Cardiac septum (tissue), 1 donor: ENCODE measurements at places on chromosomes 2 and 18. TPM values are rescaled to one million over a fixed set of nuclear protein-coding genes. Genes with fewer than 3 reads are reported as not detected.

GRCh38 chr2:60661073-60661738, 94.9 kb upstream of the PAPOLG start:
- DNase-seq, result no peak

DLGAP1 gene
- total RNA-seq, result 6.5 TPM

INPP5D gene
- 6.2 TPM for total RNA-seq

TNS1 gene
- total RNA-seq, result 870 TPM

GRCh38 chr2:12119841-12120240, 373.4 kb downstream of the LPIN1 start:
- no peak for DNase-seq

PLCL1 gene
- 82.5 TPM for total RNA-seq

- DNase-seq, result no peak
These were observed 18.5 kb downstream of the RRM2 start for GRCh38 chr2:10140841-10141610.

DNA sequence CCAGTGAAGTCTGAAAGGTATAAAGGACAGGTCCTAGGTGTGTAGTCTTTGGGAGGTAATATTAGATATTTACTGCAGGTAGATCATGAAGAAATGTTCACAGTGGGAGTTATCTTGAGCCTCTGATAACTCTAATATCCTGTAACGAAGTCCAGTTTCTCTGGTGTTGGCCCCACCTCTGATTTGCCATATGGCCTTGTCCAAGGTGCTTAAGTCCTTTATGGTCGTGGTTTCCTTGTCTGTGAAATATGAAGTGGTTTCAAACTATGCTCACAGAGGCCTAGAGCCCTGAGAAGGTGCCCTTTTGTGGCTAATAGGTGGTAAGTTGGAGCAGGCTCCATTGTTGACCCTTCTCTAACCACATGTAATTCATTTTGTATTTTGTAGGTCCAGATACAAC, 190.7 kb downstream of the ICOS start:
- DNase-seq, result no peak

SP110 gene
- total RNA-seq, result 10.0 TPM

DNA sequence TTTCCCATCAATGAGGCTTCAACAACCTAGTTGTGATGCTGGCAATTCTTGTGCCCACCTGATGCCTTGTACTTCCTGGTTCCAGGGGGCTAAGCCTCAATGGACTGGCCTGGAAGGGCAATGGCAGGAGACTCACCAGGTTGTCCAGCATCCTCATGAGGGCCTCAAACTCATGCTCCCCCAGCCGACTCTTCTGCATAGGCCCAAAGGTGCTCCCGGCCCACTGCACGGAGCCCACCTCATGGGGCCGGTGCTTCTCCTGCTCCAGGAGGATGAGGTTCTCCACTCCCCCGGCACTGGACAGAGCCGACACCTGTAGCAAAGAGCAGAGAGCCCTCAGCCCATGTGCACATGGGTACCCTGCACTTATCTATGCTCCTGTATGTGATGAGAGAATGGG, 84.5 kb downstream of the ADD2 start:
- no peak for DNase-seq

GRCh38 chr2:20449501-20450200, 2.8 kb downstream of the RHOB start:
- no peak for DNase-seq

CDH7 gene
- total RNA-seq, result 0.30 TPM

TFCP2L1 gene
- 0.03 TPM for total RNA-seq

ABCG8 gene
- total RNA-seq, result not detected

DNA sequence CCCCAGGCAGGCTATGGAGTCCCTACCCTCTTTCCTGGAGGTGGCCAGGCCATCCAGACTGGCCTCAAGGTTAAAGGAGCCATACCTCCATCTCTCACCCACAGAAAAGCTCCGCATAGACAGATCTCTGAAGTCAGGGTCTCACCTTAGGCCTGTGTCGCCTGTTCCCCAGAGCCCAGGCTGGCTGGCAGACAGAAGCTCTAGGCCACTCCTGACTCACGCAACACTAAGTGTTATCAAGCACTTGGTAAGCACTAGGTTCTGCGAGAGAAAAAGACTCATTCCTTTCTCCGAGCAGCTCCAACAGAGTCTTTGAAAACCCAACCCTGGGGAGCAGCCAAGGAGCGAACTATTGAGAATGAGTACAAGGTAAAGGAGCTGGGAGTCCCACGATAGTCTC, 6.1 kb downstream of the SMAD7 start:
- DNase-seq, result no peak

DNA sequence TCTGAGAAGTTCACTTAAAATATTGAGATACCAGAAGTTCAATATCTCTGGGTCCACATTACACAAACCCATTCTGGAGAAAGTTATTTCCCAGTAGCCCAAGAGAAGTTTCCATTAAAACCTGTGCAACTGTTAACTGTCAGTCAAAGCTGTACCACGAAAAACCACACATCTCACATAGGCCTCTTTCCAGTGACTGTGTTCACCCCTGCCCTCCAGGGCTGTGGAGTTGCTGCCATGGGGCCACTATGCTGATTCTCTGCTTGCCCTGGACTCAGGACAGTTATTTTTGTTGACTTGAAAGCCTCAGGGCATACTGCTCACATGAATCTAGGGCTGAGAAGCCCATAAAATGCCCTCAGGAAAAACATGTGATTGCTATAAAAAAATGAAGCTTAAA, 153.8 kb downstream of the PIEZO2 start:
- DNase-seq, result no peak

MATN3 gene
- total RNA-seq, result 0.11 TPM

FHL2 gene
- 467 TPM for total RNA-seq

DNA sequence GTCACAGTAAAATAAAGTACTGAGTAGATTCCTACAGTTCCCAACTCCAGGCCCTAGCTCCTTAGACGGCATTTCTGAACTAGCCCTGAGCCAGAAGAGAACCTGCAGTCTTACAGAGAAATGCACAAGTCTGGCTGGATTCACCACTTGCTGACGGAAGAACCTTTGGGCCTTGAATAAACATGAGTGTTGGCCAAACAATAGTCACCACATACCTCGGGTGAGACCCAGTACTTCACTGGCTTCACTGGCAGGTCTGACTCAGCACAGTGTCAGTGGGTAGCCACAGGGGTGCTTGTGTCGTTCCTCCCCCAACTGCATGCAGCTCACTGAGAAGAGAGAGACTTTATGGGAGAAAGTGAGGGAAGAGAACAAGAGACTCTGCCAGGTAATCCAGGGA, 88.9 kb downstream of the TMEM185B start:
- DNase-seq, result no peak

GRCh38 chr2:223465793-223466192, 136.4 kb downstream of the SCG2 start:
- peak; percentile 82 for DNase-seq

DNA sequence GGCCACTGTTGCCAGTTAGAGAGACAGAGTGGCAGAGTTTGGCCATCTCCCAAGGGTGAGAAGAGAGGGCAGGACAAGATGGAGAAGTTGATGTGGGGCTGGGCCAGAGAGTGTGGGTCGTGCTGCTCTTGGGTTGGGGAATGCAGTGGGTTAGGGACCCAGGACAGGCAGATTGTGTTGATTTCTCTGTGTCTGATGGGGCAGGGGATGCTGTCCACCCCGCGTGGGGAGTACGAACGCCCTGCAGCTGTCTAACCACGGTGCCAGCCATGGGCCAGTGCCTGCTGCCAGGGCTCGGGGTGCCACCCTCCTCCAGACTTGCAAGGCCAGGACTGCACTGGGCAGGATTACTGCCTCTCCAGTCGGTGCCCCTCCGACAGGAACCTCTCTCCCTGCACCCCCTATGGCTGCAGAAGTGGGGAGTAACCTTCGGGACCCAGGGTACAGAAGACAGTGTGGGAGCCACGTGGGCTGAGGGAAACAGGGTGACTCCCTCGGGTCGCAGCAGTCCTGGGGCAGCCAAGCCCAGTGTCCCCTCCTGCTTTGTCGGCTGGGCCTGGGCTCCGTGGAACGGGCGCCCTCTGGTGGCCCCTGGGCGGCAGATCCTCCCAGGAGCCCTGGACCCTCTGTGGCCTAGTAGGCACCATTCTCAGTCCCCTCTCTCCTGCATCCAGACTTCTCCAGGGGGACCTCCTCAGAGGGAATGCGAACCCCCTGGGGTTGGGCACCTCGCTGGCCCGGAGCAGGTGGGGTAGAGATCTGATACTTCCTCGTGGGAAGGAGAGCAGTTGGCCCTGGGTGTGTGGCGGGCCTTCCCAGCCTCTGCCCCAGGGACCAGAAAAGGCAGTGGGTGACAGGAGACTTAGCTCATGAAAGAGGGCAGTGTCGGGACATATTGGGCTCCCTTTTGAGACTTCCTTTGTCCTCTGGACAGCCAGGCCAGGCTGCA, 2.7 kb downstream of the GPC1 start:
- peak; percentile 78 for DNase-seq

XDH gene
- not detected for total RNA-seq

DNA sequence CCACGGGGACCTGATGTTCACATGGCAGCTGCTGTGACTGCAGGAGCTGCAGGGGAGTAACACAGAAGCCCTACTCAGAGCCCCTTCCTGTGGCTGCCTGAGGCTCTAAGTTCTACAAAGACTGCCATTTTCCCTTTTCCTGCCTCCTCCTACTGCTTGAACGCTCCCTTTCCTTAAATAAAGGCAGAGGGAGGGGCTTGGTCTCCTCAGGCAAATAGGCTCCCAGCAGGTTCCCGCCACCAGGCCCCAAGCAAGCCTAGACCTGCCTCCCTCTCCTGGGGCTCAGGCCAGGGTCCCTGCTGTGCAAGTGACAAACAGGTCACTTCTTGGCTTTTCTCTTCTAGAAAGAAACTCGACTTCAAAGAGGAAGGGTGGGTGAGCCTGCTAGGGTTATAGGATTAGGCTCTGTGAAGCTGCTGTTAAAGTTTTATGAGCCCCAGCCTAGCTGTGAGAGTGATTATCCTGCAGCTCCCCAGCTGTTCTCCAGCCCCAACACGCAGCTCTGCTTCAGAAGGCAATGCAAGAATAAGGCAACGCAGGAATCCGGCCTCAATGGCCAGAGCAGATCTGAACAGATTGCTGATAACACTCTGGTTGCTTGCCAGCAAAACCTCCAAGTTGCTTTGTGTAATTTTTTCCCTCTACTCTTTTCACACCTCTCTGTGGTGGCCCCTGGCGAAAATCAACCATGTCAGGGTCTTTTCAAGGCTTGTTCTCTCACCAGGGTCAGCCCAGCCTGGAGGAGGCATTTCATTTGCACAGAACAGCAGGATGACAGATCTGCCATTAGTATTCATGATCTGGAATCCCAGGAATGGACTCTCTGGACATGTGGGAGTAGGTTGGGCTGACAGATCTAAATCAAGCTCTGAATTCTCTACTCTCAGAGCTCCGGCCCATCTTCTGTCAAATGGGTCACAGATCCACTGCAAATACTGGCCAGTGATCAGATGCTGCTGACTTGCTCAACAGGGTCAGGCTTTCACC, 71.3 kb downstream of the MRO start:
- no peak for DNase-seq

- DNase-seq, result no peak
These were observed 253.2 kb upstream of the SP5 start for GRCh38 chr2:170461889-170462288.

GRCh38 chr2:210567279-210567678, 10.9 kb downstream of the CPS1 start:
- DNase-seq, result no peak

DAW1 gene
- not detected for total RNA-seq

DNA sequence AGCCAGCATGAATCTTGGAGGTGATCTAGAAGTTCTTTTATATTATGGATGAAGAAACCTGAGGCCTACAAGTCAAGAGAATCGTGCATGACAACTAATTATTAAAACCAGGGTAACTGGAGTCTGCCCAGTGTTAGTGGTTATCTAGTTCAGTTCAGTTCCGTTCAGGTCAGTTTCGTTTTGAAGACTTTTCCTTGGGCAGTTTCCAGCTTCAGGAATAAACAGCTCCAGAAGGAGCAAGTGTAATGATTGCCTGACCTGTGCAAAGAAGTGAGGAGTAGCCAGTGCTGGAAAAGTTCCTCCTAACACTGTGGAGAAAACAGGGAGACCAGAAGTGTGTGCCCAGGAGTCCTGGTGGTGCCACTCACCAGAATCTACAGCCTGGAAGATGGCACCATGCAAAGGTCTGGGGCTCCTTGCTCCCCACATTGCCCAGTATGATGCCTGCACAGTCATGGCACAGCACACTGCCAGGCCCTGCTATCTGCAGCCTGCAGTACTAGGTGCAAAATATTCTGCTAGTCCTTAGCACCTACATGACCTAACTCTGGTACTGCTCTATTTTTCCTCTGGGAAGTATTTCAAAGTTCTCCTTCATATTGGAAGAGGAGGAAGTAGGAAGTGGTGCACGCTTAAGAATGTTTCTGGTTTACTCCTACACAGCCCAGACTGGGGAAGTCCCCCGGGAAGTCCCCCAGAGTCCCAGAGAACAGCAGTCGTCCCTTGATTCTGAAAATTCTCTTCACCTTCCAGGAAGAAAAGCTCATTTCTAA, 65.8 kb downstream of the SUMO1 start:
- no peak for DNase-seq

DNA sequence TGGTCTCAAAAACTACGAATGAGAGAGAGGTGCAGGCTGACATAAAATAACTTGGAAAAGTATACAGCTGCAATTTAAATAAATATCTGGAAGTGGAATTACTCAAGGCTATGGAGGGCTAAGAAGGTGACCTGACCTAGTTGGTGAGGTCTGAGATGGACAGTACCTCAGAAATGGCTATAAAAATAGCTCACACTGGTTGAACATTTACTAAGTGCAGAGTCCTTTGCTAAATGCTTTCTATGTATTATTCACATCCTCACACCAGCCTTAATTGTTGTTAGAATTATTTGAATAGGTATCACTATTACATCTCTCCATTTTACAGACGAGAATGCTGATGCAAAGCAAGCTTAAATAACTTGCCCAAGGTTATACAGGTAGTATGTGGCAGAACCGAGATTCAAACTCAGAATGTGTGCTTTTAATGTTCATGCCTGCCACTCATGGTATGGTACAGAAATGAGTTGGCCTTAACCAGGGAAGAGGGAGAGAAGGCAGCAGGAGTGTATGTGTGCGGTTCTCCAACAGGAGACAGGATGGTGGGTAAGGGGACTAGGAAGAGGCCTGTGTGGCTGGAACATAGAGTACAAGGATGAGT, 37.4 kb downstream of the MRPL44 start:
- DNase-seq, result no peak

CCNYL1 gene
- 12.0 TPM for total RNA-seq

DNA sequence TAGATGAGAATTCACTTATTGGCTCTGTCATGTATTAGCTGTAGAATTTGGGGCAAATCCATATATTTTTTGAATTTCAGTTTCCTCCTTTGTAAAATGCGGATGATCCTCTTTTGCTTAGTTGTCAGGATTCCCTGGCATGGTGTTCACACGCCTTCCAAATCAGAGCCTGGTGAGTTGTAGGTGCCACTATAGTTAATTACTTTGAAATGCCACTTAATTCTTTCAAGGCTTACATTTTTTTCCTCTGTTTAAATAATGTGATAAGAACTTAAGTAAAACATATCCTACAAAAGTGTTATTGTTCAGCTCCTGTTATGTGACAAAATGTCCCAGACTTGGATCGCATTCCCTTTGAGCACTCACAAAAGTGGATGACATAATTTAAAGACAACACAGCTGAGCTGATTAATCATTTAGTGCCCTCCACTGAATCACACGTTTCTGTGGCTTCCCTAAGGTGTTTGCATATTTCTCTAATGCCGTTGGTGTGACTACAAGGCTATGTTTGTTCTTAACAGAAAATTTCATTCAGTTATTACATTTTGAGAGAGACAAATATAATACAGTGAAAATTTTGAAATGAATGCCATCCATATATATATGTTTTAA, 471.2 kb upstream of the CHST9 start:
- no peak for DNase-seq
